ENCODE measurements at places on chromosomes 6 and 20.

DNA sequence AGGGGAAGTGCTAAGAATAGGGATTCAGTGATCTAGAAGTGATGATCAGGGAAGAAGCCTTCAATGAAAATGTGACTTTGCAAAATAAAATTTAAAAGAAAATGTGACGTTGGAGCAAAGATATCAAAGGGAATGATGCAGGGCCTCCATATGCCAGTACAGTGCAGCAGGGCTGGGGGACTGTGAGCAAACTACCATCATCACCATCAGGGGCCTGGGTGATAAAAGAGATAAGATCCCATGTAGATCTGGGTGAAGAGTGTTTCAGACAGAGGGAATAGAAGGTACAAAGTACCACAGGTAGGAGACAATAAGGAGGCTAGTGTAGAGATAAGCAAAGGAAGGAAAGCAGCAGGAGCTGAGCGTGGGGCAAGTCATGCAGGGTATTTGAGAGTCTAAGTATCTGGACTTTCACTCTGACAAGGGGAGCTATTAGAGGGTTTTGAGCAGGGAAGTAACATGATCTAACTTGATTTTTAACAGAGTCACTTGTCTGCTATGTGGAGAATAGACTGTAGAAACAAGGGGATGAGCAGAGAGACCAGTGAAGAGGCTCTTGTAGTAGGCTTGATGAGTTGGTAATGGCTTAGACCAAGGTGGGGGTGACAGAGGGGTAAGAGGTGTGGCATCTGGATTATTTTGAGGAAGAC, 295.6 kb downstream of the ZFAND3 start:
- no peak for DNase-seq

DNA sequence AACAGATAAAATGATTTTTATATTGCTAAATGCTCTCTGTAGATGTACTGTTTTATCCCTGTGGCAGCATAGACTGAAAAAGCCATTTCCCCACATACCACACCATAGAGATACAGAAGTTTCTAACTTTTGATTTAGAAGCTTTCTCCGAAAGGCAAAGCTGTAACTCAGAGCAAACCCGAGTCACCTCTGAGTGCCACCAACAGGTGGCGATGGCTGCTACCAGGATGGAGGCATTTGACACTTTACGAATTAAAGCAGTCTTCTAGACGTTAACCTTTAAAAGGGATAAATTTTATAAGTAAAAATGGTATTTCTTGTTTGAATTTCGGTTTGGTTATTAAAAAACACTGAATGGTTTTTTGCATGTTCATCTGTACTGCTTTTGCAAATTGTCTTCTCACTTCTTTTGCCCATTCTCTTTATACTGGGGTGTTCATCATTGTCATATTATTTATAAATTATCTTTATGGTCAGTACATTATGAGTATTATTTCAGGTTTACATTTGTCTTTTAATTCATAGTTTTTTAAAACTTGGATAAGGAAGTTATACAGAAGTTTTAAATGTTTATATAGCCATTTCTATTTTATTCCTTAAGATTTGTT, 201.0 kb upstream of the CEP162 start:
- DNase-seq: peak; percentile 26

GRCh38 chr6:11971154-11971553, 41.0 kb upstream of the HIVEP1 start:
- no peak for DNase-seq

DNA sequence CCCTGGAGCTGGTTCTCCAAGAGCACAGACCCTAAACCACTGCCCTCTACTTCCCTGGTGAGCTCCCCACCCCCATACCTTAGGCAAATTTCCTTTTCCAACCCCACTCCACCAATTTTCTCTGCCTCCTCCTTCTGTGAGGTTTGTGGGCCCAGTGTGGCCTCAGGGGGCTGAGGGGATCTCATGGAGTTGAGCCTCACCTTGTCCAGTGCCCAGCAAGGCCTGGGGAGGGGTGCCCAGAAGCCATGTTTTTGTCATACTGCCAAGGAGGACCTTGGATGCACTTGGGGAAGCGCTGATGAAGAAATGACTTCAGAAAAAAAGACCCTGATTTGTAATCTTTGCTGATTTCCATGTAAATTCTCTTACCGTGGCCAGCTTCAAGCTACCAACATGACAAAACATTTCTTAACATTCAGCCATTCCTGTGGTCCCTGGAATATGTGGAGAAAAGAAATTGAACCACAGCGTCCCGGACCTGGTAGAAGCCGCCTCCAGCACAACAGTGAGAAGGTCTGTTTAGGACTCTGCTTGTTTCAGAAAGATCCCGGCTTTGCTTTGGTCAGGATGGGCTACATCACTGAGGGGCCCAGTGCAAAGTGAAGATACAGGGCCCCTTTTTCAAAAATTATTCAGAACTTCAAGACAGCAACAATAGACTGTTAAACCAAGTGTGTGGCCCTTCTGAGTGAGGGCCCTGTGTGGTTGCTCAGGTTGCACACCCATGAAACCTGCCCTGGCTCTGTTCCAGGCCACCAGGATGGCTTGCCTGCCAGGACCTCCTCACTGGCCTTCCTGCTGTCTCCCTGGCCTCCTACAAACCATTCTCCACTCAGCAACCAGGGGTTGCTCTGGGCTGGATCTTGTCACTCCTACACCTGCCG, 52.5 kb downstream of the CHMP4B start:
- no peak for DNase-seq

DNA sequence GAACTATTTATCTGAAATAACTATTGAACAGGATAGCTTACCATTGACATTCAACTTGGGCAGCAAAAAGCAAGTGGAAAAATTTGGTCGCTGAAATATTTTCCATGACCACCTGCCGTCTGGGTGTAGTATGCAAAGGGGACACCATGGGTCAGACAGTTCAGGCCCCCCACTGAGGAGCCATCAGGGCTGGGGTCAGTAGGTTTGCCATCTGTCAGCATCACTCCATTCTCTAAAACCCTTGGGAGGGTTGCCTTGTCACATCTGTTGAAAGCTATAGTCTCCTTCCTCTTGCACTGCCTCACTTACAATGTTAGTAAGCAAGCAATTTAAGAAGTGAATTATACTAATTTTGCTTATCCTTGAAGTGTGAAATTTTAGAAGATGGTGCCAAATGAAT, 44.9 kb downstream of the NRN1 start:
- no peak for DNase-seq

DNA sequence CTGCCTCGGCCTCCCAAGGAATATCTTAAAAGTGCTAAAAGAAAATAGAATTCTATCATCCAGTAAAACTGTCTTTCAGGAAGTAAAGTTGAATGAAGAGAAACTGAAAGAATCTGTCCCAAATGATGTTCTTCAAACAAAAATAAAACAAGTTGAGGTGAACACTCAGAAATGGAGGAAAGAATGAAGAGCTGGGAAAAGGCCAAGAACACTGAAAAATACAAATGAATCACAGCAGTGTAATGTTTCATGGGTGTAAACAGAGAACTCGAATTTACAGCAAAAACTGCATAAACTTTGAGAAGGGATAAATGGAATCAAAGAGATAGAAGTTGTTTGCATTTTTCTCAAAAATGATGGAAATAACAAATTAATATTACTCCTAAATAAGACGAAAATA, 317.3 kb downstream of the TAF4 start:
- DNase-seq: no peak

GRCh38 chr6:17914651-17915050, 72.8 kb downstream of the KIF13A start:
- DNase-seq: no peak

GRCh38 chr6:43753570-43754183, 16.3 kb upstream of the VEGFA start:
- DNase-seq: no peak

Data from SW 1271 (cell line).